Epithelial cell of prostate (primary cell): ENCODE measurements at places on chromosomes 7 and 10.

DNA sequence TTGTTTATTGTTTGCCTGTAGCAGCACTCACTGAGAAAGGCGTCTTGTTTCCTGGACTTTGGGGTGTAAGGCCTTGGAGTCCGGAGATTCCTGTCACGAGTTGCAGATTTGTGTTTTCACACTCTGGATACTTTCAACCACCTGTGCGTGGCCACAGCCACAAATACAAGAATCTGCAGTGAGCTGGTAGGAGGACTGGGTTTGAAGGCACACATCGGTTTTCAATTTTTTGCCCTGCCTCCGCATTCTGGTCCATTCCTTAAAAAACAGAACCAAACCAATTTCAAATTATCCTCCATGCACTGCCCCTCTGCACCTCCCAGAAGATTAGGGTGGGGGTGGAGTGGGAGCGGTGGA is 619 bp downstream of the EXOC4 start:
- no peak for DNase-seq

GRCh38 chr10:133378251-133379096 is 588 bp upstream of the PAOX start:
- no peak for DNase-seq

GRCh38 chr7:106589198-106589879 is 71.6 kb downstream of the CCDC71L start:
- no peak for DNase-seq

- DNase-seq = no peak
Measured at GRCh38 chr10:100024748-100025147, 15.0 kb upstream of the DNMBP start.

- DNase-seq = no peak
Measured at GRCh38 chr10:60978287-60979115, 34.5 kb upstream of the RHOBTB1 start.

DNA sequence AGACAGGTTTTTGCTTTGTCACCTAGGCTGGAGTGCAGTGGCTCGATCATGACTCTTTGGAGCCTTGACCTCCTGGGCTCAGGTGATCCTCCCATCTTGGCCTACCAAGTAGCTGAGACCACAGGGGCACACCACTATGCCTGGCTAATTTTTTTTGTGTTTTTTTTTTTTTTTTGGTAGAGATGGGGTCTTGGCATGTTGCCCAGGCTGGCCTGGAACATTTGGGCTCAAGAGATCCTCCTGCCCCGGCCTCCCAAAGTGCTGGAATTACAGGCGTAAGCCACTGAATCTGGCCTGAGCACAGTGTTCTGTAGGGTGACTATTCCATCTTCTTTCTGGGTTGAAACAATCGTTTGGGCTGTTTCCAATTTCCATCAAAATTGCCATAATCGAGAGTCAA is 1.5 kb upstream of the MUC3A start:
- DNase-seq = no peak

- DNase-seq = no peak
Measured at GRCh38 chr7:139648941-139649425, 125.5 kb downstream of the CLEC2L start.

DNA sequence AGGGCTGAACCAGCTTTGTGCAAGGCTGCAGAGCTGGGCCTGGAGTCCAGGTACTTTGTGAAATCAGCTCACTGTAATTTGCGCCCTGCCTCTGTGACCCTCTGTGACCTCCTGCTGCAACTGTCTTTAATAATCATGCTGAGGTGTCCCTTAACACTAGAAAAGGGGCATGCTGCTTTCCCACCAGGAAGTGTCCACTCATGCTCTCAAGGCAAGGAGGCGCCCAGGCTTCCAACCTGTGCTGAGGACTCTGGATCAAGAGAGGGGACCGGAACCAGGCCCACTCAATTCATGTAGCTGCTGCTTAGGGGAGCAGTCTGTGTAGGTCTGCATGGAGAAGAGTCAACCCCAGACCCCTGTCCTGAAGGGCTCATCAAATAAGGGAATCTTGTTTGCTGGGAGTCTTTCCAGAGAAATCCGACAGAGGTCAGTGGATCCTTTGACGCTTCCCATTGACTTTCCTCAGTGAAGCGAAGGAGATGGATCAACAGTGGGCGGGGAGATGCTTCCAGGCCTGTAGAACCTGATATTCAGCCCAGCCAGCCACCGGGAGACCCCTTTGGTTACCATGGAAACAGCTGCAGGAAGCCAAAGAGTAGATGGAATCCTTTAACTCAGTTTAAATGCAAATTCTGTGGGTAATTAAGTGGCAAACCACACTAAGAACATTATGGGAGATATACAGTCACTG is 945.9 kb downstream of the GRID1 start:
- DNase-seq = no peak

DNA sequence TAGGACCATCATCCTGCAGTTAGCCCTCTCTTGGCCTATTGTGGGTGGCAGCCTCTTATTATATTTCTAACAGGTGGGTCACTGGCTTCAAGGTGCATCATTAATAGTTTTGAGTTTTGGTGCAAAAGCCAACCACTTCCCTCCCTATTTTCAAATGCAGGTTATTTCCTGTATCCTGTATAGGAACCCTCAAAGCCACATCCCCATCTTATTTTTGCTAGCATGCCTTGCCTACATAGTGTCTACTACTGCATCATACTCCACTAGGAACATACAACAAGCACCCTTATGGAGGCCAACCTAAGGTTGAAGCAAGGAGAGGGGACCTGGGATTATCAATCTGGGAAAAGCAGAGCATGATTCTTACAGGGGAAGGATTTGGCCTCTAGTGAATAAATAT is 264.4 kb downstream of the BBS9 start:
- no peak for DNase-seq

- no peak for DNase-seq
Measured at GRCh38 chr10:11646450-11646849, 35.0 kb upstream of the USP6NL start.

DNA sequence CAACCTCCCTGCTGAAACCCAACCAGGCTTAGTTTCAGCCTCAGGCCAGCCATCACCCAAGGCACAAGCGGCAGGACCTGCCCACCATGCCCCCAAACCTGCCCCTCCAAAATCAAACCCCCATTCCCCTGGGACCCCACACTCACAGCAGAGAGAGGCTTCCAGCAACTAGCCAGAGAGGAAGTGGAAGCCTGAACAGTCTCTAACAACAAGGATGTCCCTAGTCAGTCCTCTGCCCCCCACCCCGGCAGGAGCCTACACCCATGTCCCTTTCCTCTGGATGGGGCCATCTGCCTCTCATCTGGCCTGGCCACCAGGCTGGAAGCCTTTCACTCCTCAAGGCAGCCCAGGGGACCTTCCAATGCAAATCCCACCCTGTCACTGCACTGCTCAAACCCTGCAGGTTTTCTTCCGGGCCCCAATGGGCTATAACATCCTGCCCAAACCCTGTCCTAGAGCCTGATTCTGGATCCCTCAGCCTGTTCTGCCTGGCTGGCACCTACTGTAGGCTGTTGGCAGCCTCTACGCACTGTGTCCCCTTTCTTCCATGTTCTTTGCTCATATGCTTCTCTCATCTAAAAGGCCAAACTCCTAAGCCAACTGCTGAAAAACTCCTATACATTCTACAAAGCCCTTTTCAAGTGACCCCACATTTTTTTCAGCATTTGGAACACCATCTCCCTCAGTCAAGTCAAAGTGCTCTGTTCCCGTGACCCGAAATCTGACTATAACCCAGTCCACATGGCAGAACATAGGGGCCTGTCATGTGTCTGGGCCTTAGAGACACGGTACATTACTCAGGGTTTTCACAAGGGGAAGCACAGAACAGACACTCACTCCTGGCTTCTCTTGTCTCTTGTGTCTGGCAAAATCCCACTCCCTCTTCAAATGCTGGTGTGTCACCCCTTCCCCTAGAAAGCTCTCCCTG is 253.3 kb downstream of the TNS3 start:
- no peak for DNase-seq
